ENCODE measurements at places on chromosomes 5 and 9.
A peak's percentile ranks its signal among the peaks of the same experiment; 100 is the strongest.

- DNase-seq: no peak
These were observed 100.7 kb downstream of the PHF2 start for GRCh38 chr9:93677048-93677571.

DNA sequence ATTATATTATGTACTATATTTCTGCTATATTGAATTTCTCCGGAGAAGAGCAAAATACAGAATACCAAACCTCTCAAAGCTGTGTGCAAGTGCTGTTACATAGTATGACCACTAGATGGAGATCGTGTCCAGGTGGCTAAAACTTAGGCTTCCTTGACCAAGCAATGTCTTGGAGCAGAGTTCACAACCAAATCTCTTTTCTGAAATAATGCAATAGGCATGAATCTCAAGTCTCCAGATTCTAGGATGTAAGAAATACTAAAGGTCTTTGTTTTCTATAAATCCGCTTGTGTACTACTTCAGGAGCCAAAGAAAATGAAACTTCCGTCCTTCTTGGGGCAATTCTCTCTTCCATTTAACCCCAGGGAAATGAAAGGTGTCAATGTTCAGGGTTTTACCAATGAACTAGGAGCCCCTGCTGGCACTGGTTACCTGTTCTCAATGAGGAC is 181.5 kb upstream of the RAI14 start:
- no peak for DNase-seq

DNA sequence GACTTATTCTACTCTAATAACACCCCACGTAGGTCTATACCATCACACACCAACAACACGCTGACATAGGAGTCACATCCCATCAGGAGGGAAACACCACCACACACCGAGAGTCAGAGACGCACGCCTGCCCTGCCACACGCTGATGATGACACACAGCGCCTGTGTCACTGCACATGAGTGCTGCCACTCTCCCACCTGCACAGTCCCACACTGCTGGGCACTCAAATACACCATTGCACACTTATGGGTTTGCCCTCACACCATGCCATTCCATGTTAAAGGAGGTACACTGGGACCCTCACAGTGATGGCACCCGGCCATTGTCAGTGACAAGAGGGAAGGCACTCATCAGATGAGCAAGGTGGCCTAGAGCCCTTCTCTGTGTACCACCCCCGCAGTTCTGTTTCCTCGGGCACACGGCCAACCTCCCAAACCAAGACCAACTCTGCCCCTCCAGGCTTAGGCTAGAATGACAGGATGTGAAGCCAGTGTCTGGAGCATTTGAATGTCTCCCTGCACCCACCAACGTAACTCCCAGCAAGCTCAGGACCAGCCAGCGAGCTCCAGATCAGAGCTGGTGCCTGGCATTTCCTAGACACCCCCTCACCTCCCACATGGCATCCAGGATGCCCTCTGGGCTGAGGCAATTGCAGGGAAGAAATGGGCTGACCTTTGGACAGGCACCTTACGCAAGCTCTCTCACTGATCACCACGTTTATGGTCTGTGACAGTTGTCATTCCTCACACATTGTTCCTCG is 3.6 kb upstream of the CPLX2 start:
- DNase-seq: peak; percentile 78

GRCh38 chr5:18797222-18797621 is 1163.0 kb downstream of the TAF11L14 start:
- DNase-seq: no peak

DNA sequence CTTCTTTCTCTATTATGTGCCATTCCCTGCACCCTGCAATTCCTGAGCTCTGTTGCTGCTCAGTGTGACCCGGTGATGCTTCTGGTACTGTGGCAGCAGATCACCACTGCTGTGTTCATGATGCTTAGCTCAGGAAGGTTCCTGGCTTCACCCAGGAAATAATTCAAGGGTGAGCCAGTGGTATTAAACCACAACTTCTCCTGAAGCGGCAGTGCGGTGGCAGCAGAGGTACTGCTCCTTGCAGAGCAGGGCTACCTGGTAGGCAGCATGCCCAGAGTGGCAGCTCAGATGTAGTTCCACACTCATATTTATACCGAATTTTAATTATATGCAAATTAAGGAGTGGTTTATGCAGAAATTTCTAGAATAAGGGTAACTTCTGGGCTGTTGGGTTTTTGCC is 213.8 kb upstream of the ZNF608 start:
- DNase-seq: no peak

DNA sequence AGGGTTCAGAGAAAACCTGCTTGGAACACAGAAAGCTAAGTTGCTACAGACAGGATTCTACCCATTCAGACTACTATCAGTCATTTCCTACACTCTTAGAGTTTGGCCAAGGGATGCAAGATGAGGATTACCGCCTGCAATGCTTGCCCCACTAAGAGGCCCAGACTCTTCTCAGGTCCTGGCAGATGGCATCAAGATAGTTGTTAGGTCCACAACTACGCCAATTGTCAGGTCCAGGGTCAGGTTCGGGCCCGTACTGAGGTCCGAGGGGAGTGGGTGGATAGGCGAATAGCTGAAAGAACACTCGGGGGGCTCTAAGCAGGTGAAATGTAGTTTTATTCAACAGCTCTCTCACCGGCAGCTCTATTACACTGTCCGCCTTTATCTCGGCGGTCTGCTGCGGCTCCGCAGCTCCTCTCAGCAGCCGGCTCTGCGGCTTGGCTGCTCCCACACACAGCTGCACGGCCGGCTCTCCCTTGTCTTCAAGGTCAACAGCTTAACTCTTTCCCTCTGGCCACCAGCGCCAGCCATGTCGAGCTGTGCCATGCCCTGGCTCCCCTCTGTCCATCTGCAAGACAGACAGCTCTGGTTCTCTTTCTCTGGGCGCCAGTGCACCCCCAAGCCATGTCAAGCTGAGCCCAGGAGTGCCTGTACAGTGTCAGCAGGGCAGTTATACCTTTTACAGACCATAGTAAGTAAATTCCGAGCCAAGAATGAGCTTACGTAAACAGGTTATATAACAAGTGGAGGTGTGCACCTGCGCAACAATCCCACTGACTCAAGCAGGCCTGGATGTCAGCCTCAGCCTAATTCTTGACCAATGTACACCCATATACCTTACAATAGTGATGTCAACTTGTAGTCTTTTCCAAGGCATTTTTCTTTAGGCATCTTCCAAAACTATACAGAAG is 24.0 kb downstream of the ENC1 start:
- DNase-seq: no peak

DNA sequence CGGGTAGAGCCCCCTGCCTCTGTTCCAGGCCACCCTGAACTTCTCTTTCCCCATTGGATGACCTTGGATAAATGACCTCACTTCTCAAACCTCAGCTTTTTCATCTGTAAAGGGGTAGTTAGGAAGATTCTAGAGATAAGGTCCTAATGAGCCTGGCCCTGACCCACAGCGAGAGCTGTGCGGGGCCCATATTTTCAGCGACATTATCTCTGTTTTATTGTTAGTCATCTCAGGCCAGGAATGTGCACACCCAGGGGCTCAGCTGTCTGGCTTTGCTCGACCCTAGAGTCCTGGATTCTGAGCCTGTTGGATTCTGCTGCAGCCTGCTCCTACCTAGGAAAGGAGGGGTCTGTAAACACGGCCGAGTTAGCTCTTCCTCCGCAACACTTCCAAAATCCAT is 81.2 kb upstream of the LMX1B start:
- DNase-seq: no peak

- DNase-seq: no peak
These were observed 64.9 kb downstream of the ZNF354C start for GRCh38 chr5:179124853-179125788.

- DNase-seq: peak; percentile 90
These were observed at the start of gene EGR1 for GRCh38 chr5:138465261-138466124. Gene EGR1, plus strand, starts transcription at chr5:138465479. Its CDS starts 283 bp downstream, at chr5:138465762.
